ENCODE measurements at places on chromosomes 16 and 17.

DNA sequence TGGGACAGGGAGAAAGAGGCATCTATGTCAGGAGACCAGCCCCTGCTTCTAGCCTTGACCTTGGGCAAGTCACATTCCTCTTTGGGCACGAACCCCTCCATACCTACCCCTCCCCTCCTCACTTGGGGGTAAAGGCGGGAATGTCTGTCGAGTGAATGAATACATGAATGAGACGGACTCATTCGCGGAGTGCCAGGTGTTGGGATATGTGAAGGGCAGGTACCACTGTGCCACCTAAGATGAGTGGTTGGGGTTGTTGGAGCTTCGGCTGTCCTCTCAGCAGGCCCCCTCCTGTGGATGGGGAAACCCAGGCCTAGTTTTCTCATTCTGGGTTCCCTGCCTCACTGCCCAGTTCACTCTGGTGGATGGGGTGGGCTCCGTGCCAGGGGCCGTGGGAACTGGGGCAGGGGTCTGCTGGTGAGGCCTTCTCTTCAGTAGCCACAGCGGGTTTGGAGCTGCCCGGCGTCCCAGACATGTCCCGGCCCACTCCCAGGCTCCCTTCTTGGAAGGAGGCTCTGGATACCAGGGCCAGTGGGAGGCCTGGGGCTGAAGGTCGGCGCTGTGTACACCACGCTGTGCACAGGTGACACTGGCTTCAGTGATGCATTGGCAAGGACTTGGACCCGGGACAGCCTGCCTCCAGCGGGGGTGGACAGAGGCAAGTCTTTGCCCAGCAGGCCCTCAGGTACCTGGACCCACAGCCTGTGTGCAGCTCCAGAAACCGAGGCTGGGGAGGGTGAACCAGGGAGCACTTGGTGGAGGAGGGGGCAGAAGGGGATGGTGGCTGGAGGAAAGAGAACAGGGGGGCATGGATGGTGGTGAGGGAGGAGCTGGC is 5.6 kb downstream of the GLIS2 start:
- DNase-seq, result no peak

DNA sequence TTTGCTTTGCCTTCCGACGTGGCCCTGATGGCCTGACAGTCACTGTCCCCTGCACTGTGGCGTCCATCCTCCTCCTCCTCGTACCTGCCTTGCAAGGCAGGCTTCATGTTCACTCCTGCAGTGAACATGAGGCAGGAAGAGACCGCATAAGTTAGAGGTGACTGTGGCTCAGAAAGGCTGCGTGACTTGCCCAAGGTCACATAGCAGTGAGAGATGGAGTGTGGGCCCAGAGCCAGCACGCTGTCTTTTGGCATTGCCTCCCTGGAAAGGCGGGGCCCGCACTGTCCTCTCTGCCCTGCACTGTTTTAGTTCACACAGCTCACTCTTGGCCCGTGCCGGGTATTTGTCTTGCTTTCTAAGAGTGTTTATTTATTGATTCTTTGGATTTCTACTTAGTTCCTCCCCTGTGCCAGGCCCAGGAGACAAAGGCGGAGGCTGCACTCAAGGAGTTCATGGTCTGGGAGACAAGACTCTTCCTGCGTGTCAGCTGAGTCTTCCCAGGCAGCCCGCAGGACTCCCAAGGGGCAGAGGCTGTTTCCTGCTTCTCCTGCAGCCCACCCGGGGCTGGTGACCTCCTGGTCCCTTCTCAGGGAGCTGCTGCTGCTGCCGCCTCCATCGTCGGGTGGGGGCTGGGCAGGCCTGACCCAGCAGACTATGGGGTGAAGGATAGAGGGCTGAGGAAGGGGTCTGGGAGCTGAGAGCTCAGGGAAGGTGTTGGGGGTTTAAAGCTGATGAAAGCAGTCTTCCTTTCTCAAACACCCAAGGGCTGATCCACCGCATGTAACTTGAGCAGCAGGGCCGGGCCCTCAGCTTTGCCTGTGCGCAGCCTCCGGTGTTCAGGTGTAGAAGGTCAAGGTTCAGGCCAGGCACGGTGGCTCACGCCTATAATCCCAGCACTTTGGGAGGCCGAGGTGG is 12.7 kb downstream of the CYGB start:
- no peak for DNase-seq

- DNase-seq, result no peak
These were observed 60.5 kb upstream of the ERN1 start for GRCh38 chr17:64190472-64190871.

- no peak for DNase-seq
These were observed 1.1 kb upstream of the LLGL2 start for GRCh38 chr17:75524269-75524969.

DNA sequence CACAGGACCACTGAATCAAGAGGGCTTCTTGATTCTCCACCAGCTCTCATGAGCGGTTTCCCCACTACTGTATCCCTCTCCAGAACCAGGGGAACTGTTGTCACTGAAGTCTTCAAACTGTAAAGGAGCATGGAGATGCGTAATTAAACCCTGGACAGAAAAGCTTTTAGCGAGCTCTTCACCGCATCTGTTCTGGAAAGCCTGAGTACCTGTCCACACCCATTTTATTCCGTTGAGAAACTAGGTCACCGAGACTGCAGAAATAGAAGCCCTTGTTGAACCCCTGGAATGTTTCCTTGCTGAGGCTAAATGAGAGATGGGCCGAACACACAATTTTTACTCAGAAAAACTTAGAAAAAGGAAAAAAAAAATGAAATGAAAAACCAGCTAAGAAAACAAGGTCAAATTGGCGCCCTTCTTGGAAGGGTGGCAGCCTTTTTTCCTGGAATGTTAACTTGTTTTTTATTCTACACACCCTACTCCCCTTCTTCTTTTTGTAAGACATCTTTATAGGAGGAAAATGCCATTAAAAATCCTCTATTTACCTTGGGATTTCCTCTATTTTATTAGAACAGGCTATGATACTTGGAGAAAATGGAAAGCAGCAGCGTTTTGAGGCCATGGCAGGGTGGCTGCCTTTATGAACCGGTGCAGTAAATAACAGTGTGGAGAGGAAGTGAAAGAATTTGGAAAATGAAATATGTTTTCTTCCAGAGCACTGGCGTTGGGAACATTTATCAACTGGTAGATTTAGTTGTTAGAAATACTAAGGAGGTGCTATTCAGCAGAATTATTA is 52.6 kb upstream of the CRISPLD2 start:
- DNase-seq, result no peak

GRCh38 chr16:13313351-13313750 is 412.0 kb downstream of the SHISA9 start:
- no peak for DNase-seq

- DNase-seq, result no peak
These were observed 21.4 kb upstream of the JPH3 start for GRCh38 chr16:87580855-87581261.

GRCh38 chr17:64378890-64379354 is 11.7 kb downstream of the PECAM1 start:
- DNase-seq, result no peak

DNA sequence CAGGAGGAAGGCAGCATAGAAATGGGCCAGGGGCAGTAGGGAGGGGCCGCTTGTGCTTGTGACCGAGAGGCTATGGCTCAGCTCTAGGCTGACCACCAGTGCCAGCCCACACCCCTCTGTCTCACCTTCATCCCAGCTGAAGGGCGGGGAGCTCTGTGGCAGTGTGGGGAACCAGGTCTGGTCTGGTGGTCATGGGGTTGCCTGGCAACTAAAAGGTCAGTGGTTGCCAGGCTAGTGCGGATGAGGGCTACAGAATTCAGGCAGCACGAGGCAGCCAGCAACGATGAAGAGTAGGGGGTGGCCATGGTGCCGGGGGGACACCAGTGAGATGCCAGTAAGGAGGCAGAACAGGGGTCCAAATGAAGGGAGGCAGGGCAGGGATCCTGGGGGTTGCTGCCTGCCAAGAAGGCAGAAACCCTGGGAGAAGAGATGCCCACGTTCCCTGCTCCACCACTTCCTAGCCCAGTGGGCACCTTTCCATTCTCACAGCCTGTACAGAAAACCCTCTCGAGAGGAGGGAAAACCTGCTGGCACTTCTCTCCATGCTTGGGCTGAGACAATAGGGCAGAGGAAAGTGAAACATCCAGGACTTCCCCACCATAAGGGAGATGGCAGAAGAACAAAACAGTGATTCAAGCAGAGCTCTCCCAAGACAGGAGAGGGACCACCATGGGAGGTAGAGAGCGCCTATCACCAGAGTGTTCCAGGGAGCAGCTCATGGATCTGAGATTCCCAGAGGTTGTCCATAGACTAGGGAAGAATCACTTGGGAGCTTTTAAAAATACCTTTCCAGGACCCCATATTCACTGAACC is 39.7 kb downstream of the SRCIN1 start:
- no peak for DNase-seq

GRCh38 chr17:79619636-79620206 is 8.9 kb upstream of the RBFOX3 start:
- DNase-seq, result no peak

DNA sequence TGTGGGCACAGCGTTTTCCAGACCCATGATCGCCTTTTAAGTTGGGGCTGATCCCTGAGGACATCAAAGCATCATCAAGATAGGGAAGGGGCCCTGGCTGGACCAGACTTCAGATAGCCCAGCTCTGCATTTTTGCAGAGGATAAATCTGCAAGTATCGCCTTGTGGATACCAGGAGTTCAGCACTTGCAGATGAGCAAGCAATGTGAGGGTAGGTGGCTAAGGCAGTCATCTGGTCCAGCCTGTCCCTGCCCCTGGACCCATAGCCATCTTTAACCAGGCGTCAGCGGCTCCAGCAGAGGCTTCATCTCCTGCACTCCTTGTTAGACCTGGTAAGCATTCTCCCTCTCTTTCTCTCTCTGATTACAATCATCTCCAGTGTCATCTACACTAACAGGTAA is 9.0 kb upstream of the MRPS23 start:
- DNase-seq, result no peak

GRCh38 chr16:3882531-3882930 is 2.0 kb upstream of the CREBBP start:
- DNase-seq, result no peak

- DNase-seq, result no peak
These were observed 4.3 kb downstream of the ENDOV start for GRCh38 chr17:80419255-80419654.

DNA sequence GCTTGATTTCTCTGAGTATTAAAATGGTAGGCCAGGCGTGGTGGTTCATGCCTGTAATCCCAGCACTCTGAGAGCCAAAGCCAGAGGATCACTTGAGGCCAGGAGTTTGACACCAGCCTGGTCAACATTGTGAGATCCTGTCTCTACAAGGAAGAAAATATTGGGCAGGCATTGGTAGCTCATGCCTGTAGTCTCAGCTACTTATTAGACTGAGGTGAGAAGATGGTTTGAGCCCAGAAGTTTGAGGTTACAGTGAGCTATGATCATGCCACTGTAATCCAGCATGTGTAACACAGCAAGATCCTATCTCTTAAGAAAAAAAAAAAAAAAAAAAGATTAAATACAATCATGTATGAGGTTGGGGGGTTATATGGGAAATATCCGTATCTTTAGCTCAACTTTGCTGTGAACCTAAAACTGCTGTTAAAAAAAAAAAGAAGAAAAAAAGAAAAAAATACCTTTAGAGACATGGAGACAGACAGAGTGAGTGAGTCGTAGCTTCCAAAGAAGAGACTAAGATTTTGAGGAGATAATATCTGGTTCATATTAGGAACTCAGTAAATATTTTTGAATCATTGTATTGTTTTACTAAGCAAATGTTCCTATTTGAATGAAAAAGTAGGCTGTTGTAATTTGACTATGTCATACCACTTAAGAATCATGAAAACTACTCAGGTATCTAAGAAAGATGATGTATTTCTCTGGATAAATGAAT is 325.7 kb upstream of the TBX2 start:
- no peak for DNase-seq

DNA sequence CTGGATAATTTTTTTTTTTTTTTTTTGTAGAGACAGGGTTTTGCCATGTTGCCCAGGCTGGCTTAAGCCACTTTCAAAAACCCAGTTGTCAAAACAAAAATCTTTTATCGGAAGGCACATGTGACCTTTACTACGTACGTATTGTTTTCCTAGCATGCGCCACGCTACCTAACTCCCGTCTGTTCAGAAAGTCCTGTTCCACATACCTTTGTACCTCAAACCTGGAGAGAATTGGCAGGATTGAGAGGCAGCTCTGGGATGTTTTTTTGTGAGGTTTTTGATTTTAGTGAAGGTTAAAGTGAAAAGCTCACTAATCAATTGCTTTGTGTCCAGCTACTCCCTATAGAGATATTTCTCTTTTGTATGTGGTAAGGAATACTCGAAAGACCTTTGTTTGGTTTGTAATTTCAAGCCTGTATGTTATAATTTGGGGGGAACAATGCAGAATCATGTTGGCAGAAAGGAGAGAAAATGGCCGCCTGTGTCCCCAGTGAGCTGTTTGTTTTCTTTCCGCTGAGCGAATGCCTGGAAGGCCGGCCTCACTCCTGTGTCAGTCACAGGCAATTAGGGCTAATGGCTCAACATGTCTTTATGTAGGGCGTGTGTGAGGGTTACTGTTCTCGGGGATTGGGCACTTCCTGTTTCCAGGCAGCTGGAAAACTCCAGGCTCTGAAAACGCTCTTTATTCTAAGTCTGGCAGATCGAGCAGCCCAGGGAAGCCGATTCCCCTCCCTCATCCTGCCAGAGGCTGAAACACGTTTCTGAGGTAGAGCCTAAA is 60.8 kb upstream of the CLEC18A start:
- no peak for DNase-seq

GRCh38 chr17:58402047-58402446 is 15.3 kb downstream of the RNF43 start:
- DNase-seq, result no peak

DNA sequence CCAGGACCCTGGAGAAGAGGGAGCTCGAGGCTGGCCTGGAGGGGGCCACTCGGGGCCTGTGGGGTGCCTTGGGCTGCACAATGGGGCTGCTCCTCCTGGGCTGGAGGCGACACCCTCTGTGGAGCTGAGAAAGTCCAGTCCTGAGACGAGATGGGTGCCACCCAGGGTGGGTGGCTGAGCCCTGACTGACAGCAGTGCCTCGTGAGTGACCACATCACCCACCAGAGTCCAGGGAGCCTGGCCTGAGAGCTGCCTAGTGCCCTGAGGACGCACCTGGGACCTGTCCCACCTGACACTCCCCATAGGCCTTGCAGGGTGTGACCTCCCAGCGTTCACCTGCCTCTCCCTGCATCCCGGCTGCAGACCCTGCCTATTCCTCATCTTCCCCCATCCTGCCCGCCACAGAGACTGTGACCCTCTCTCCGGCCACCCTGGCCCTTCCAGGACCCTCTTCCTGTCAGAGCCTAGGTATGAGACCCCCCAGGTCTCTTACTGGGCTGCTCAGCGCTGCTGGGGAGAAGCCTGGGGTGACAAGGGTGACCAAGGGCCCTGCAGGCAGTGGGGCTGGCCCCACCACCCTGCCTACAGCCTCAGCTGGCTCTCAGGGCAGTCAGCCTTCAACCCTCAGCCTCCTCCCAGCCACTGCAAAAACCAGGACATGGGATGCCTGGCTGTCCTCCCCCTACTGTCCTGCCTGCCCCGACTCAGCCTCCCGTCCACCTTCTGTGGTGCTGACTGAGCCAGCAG is 41.2 kb downstream of the TNFRSF13B start:
- no peak for DNase-seq

- DNase-seq, result no peak
These were observed 31.4 kb upstream of the PMFBP1 start for GRCh38 chr16:72203401-72203800.

GRCh38 chr17:5033352-5034015 is 1.7 kb downstream of the SLC52A1 start:
- no peak for DNase-seq

GRCh38 chr16:66263973-66264310 is 102.5 kb upstream of the CDH5 start:
- DNase-seq, result no peak

GRCh38 chr17:43935926-43936261 is 6.4 kb downstream of the PPY start:
- DNase-seq, result no peak
